ENCODE measurements at places on chromosomes 16 and 17.
A peak's percentile ranks its signal among the peaks of the same experiment; 100 is the strongest.

GRCh38 chr17:35727635-35728034, 3.8 kb upstream of the RASL10B start:
- DNase-seq: no peak

DNA sequence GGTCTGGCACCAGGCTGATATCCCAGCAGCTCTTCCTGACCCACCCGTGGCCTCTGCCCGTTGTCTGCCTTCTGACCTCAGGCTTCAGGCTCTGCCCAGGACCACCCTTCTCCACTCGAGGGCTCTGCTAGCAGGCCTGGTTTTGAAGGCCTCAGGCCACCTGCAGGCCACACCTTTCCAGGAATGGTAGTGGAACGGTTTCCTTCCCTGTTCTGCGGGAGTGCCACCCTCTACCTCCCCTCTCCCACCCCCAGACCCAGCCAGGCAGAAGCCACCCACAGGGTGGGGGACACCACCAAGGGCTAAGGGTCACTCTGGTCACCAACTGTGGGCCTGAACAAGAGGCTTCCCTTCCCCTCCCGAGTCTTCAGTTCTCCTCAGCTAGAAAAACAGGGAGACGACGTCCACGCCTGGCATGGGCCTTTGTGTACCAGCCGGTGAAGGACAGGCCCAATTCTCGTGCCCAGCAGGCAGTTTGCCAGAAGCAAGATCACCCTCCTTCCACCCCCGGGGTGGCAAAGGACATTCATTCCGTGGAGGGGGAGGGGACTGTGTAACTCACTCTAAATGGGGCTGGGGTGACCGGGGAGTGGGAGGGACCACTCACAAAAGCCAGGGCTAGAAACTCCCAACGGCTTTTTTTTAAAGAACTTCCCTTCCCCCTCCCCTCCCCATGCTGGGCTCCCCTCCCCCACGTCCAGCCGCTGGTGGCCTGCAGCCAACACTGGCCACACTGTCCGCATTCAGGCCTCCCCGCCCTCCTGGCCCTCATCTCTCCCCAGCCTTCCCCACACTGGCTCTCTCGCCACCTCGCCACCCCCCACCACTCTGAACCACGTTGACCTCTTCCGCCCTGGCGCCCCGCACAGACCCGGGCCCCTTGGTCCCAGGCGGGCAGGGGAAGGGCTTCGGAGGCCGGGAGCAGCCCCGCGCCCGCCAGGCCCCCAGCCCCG, 7.7 kb downstream of the CBX4 start:
- DNase-seq: no peak

DNA sequence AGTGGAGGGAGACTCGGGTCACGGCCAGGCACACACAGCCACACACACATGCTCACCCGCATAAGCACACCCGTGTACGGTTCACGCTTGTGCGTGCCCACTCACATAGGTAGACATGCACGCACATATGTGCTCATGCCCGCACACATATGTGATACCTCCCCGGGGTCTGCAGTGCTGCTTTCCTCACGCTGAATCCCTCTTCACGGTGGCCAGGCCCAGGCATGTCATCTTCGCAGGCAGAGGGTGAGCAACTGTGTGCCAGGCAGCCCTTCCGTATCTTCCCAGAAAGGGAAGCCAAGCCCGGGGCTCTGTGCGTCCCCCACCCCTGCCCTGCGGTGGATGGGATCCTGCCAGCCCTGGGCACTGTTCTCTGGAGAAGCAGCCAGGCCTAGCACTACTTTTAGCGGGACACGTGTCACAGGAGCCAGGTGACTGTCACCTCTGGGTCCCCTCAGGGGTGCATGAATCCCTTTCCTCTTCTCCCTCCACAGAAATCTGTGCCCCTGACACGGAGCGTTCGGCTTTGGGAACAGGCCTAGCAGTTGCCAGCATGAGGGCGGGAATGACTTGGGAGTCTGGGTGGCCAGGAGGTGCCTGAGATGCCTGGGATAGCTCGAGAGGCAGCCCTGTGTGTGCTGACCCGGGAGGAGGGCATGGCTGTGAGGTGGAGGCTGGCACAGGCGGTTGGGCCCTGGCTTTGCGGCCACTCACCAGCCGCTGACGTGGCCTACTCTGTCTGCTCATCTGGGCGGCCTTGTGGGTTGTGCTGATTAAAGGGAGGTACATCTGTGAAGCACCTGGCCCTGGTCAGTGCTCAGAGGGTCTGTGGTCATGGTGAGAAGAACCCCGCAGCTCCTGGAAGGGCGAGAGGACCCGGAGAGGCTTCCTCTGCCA, 47.5 kb downstream of the BAIAP2 start:
- DNase-seq: no peak

DNA sequence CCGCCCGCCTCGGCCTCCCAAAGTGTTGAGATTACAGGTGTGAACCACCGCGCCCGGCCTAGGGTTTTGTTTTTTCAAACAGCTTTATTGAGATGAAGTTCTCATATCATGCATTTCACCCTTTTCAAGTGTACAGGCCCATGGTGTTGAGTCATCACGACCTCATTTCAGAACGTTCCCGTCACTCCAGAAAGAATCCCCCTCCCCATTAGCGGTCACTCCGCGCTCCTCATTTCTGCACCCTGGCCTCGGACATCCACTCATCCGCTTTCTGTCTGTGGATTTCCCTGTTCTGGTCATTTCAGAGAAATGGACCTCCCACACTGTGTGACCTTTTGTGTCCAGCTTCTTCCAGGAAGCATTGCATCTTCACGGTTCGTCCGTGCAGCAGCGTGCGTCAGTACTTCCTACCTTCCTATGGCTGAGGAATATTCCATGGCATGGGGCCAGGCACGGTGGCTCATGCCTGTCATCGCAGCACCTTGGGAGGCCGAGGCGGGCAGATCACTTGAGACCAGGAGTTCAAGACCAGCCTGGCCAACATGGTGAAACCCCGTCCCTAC, 135.2 kb upstream of the GSE1 start:
- no peak for DNase-seq

DNA sequence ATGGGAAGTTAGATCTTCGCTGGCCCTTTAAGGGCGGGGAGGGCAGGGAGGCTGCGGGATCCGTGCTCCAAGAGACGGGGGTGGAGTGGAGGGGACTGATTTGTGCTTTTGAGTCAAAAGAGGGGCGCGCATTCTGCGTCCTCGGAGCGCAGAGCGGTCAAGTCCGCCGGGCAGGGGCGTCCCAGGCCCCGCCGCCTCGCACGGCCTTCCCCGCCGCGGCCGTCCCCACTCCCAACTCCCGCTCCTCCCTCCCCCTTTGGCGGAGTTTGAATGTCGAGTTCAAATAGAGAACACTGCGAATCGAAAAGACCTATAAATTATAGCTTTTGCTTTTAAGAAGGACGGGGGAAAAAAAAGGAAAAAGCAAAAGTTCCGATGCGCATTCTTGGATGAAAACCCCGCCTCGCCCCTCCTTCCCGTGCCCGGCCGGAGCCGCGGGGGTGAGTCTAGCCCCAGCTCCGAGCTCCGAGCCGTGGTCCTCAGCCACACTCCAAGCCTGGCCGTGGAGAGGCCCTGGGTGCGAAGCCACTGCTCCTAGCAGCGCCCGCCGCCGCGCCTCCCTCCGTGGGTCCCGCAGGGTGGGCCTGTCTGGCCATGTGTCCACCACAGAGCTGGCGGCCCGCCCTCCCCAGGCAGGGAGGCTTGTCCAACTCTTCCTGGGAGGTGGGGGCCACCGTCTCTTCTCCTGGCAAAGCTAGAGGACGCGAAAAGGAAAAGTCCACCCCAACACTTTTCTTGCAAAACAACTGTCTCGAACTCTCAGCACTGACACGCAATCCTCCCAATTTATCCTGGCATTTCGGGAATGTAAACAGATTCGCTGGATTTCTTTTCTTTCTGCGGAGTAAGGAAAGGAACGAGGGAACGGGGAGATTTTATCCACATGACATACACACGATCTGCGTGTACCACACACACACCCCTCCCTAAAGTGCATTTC, 3.6 kb downstream of the CBX8 start:
- DNase-seq: no peak

DNA sequence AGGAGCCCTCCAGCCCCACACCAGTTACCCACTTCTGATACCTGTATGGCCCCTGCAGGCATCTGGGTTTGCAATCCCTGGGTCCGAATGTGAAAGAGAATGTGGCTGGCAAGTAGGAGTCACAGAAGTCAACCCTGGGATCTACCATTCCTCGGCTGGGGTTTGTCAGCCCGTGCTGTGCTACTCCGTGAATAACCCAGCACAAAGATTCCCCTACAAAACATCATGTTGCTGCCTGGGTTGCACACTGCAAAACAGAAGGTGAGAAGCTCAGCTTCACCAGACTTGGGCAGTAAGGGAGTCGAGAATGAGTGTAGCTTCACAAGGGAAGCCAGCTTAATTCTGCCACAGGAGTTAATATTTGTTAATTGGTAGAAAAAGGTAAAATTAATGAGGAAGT, 137.1 kb downstream of the ZFHX3 start:
- no peak for DNase-seq

- no peak for DNase-seq
These were observed 585 bp downstream of the MT2A start for GRCh38 chr16:56608876-56609462.

DNA sequence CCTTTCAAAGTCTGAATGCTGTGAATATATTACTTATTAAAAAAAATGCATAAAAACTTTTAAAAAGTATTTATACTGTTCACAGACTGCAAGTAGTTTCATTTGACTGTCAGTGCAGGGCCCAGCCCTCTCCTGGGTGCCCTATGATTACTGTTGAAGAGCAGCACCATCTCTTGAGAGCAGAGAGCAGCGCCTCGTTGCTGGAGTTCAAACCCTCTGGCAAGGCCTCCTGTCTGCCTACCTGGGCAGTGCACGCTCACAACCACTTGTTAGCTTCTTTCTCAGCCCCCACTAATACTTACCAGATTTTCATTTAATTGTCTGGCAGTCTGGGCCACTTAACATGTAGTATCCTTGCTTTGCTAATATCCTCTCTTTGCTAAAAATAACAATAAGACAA, 233.4 kb downstream of the PHKB start:
- DNase-seq: no peak

GRCh38 chr16:89295915-89296314, 78.4 kb downstream of the ZNF778 start:
- DNase-seq: no peak

DNA sequence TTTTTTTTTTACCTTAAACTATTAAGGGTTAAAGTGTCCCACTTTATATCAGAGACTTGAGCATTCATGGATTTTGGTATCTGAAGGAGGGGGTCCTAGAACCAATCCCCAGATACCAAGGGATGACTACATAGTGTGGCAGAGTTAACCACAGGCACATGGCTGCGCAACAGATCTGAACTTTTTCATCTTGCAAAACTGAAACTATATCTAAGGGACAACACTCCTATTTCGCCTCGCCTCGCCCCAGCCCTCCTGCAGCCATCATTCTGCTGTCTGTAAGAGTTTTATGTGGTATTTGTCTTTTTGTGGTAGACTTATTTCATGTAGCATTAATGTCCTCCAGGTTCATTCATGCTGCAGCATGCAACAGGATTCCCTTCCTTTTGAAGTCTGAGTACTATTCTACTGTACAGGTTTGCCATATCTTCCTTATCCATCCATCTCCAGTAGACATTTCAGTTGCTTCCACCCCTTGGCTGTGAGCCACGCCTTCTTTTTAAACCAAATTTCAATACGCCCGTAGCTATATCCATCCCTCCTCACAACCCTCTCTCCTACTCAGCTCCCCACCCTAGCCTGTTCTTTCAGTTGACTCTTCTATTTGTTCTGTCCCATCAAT, 53.2 kb downstream of the AMFR start:
- no peak for DNase-seq

DNA sequence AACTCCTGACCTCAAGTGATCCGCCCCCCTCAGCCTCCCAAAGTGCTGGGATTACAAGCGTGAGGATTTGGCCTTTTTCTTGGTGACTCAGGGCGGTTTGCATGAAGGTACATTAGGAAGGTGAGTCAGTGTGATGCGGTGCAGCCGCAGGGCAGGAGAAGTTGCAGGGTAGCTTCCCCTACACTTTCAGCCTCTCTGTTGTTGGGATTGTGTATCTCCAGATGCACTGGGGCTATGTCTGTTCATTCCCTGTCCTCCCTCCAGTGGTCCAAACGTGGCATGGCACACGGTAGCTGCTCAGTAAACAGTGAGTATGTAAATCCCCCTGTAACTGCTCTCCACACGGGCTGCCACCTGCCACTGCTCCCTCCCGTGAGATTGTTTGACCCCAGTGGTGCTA, 109.1 kb upstream of the CDC42EP4 start:
- DNase-seq: no peak

DNA sequence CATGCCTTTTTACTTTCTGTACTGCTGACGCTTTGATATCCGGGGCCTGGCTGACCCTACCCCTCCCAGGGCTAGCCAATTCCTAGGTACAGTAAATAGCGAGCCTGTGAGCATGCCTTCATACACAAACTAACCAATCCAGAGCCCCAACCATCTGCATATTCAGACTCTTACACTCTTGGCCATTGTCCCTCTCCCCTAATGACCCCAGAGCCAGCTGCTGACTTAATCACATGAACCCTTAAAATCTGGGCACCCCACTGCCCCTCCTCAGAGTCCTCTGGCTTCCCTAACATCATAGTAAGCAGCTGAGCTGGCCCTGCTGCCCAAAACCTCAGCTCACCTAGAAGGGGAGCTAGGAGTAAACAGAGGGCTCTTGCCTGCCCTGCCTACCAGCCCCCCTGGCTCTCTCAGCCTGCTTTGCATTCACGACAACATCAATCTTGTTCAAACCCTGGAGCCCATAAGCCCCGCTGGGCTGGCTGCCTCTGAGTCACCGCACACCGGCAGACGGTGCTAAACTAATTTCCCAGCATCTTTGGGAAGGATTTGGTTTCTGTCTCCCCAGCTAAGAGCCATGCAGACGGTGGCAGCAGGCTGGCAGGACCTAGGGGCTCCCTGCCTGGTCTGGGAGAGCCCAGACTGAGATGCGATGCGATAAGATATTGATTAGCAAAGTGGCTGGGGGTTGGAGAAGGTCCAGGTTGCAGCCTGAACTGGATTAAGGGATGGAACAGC, 63.2 kb downstream of the CLEC19A start:
- DNase-seq: no peak

GRCh38 chr17:72706396-72706981, 386.0 kb downstream of the SLC39A11 start:
- no peak for DNase-seq

GRCh38 chr17:74768069-74768762, 7.9 kb downstream of the NAT9 start:
- DNase-seq: no peak

- DNase-seq: peak; percentile 81
These were observed at the start of gene SLFN11 for GRCh38 chr17:35373534-35373983. SLFN11 (minus strand) TSS chr17:35373621; CDS start chr17:35363807, 9,814 bp downstream.

- no peak for DNase-seq
These were observed 496.9 kb upstream of the C16orf82 start for GRCh38 chr16:26569793-26570192.

- no peak for DNase-seq
These were observed 3.0 kb downstream of the NUBP2 start for GRCh38 chr16:1785846-1786170.

- no peak for DNase-seq
These were observed 111.7 kb upstream of the COX10 start for GRCh38 chr17:13957636-13958035.

- DNase-seq: no peak
These were observed 48.3 kb downstream of the SDK2 start for GRCh38 chr17:73595931-73596330.

All from stimulated activated CD4-positive, alpha-beta T cell treated with anti-CD3 and anti-CD28 coated beads, Interleukin-15, amount 100 ng/mL, for 1 hour (primary cell).